Kidney (tissue), 22 donors: ENCODE measurements at places on chromosomes 3 and 15. TPM values are rescaled to one million over a fixed set of nuclear protein-coding genes. Genes with fewer than 3 reads are reported as not detected.

CIB2 gene
- total RNA-seq = 13.7 TPM

CLEC3B gene
- total RNA-seq = 45.3 TPM

DAZL gene
- total RNA-seq = not detected

TRPM1 gene
- not detected for total RNA-seq

PRR20G gene
- total RNA-seq = not detected

CAMK2N2 gene
- total RNA-seq = 0.31 TPM

SLC27A2 gene
- 26.5 TPM for total RNA-seq

DNA sequence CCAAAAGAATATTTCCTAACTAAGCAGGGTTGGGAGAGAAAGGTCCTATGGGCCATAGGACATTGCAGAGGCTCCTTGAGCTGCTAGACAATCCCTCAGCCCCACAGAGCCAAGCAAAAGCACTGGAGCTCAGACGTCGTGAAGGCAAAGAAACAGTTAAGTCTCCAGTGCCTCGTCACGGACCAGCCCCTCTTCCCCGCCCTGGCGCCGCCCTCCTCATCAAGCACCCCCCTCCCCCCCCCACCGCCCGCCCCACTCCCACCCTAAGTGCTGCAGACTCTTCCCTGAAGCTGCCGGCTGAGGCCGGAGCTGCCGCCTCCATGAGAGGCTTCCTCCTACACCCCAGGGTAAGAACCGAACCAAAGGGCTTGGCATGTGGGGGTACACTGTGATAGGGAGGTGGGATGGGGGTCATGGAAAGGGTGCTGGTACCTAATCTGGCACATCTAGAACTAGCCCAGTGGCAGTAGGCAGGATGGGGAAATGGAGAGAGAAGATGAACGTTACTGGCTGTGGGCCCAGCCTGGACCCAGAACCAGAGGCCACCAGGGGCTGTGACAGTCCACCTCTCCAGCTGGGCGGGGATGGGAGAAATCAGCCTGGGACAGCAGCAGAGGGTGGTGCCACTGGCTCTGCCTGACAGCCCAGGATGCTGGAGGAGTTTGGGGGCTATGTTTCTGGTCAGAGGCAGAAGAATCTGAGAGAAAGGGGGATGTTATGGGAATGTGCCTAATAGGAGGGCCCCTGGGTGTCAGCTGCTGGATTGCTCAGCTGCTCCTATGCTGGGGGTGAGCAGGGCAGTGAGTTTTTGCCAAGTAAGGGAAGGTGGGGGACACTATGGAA is at the start of gene MAP1A:
Gene MAP1A (plus strand): TSS at position 255 of the 843 bp plus-strand sequence. CDS start 3,866 bp downstream, outside the sequence.
- peak; percentile 87 for DNase-seq
- H3K27me3 ChIP-seq = no peaks in the 10 kb centered on the region
- no peak within 1 kb of the TSS for H3K27ac ChIP-seq

DNA sequence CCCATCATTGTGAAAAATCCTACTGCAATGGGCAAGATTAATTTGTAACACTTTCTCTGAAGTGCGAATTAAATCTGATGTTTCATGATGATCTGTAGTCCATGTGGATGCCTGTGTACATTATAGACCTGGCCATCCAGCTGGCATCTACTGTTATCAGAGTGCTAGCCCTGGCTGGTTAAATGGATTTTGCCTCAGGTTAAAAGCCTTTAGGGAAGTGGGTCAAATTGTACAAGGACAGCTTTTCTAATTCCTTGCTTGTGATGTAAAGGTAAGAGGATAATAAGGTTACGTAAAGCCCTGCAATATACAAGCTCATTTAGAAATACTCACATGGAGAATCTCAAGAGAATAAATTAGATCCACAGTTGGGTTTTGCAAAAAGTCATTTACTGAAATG is 138.2 kb downstream of the EPHA3 start:
- H3K27ac ChIP-seq = no peak overlapping the region
- H3K27me3 ChIP-seq = no peaks in the 10 kb centered on the region
- H3K36me3 ChIP-seq = no peaks in the 10 kb centered on the region

GRCh38 chr3:12041446-12042041 is 37.4 kb downstream of the SYN2 start:
- H3K27me3 ChIP-seq = no peaks in the 10 kb centered on the region
- DNase-seq = no peak
- H3K36me3 ChIP-seq = no peaks in the 10 kb centered on the region
- H3K27ac ChIP-seq = no peak overlapping the region

DNA sequence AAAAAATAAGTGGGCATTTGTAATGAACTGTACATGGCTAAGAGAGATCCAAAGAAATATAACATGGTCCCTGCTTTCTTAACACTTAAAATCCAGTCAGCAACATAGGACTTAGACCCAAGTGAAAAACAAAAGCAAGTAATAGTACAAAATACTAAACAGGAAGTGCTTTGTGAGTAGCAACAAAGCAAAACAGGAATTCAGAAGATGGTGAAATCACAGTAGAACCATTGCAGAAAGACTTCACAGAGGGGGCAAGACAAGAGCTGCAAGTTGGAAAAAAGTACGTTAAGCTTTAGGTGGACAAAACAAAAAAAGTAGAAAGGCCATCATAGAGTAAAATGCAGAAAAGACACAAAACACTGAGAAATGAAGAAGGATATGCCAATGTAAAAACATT is 116.0 kb downstream of the TBC1D5 start:
- no peak for DNase-seq
- H3K27ac ChIP-seq = no peak overlapping the region
- no peaks in the 10 kb centered on the region for H3K27me3 ChIP-seq
- H3K4me3 ChIP-seq = no peak overlapping the region
- no peaks in the 10 kb centered on the region for H3K4me1 ChIP-seq

GRCh38 chr3:147619921-147620560 is 210.9 kb downstream of the ZIC1 start:
- H3K27ac ChIP-seq = no peak overlapping the region
- H3K4me1 ChIP-seq = no peaks in the 10 kb centered on the region
- H3K4me3 ChIP-seq = no peak overlapping the region
- peak; percentile 25 for DNase-seq
- no peaks in the 10 kb centered on the region for H3K36me3 ChIP-seq

- H3K4me3 ChIP-seq = no peak overlapping the region
- no peaks in the 10 kb centered on the region for H3K4me1 ChIP-seq
- no peak for DNase-seq
- no peaks in the 10 kb centered on the region for H3K27me3 ChIP-seq
These were observed 42.9 kb downstream of the CFAP20DC start for GRCh38 chr3:59006634-59007517.

- H3K27me3 ChIP-seq = no peaks in the 10 kb centered on the region
- H3K4me3 ChIP-seq = no peak overlapping the region
- H3K36me3 ChIP-seq = no peaks in the 10 kb centered on the region
These were observed 38.7 kb downstream of the FEM1B start for GRCh38 chr15:68316061-68316804.

GRCh38 chr3:124282751-124283651 is 291.1 kb upstream of the ROPN1 start:
- DNase-seq = no peak
- H3K27ac ChIP-seq = no peak overlapping the region

DNA sequence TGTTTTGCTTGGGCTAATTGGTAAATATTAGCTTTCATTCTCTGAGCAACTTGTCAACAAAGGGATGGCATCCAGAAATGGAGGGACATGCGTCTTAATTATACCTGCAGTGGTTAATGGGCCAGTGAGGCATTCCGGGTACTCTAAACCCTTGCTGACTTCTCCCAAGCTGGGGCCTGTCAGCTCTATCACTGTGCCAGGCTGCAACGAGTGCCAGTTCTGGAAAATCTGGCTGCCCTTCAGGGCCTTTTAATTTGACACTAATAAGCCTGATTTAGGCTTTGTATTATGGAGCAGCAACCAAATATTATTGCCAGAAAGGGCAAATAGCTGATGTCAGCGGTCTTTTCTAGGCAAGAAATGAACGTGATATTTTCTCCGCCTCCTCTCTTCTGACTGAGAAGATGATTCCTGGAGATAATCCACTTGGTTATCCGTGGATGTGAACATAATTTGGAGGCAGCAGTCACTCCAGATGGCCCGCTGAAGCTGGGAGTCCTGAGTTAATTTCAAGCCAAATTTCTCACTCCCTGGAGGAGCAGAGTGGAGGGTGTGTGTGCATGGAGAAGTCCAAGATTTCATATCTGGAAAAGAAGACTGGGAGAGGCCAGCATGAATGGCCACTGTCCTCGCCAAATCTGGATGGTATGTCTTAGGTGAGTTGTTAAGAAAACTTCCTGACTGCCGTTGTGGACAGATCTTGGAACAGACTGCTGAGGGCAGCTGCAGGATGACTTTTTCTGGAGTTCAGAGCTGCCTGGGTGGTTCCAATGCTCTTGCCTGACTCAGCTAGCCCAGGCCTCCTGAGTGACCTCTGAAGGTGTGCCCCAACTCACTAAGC is 44.4 kb upstream of the PSMD6 start:
- no peak overlapping the region for H3K27ac ChIP-seq
- no peak overlapping the region for H3K4me3 ChIP-seq
- H3K4me1 ChIP-seq = no peaks in the 10 kb centered on the region
- no peaks in the 10 kb centered on the region for H3K27me3 ChIP-seq
- H3K36me3 ChIP-seq = no peaks in the 10 kb centered on the region

DNA sequence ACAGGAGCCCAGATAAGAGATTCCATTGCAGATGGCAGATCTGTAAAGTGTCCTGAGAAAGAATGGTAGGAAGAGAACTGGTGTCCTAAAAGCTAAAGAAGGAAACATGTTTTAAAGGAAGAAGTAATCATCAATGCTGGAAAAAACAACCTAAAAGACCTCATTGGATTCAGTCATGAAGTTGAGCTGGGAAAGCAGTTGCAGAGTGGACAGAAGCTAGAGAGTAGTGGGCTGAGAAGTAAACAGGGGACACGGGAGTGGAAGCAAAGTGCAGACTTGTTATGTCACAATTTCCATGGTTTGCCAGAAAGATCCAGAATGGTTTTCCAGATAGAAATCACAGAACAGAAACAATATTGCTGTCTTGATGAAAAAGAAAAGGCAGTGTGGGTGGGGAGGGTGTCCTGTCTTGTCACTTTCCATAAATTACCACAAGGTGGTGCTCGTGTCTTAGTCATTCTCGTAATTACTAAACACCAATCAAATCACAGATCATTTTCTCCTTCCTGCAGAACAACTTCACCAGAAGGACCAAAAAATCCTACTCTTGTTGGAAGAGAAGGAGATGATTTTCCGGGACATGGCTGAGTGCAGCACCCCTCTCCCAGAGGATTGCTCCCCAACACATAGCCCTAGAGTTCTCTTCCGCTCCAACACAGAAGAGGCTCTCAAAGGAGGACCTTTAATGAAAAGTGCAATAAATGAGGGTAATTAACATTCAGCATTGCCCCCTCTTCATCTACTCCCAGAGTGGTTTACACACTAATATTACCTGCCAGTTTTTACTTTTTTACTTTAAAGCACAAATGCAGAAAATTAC is 64.5 kb downstream of the KLHL25 start:
- no peak overlapping the region for H3K4me3 ChIP-seq
- DNase-seq = no peak
- peaks cover 40% of the 10 kb centered on the region for H3K36me3 ChIP-seq
